ENCODE measurements at places on chromosomes 1 and 21.

GRCh38 chr1:86195281-86195680 is 38.7 kb upstream of the COL24A1 start:
- DNase-seq: no peak

GRCh38 chr1:11198851-11199594 is 9.9 kb downstream of the ANGPTL7 start:
- peak; percentile 15 for DNase-seq

DNA sequence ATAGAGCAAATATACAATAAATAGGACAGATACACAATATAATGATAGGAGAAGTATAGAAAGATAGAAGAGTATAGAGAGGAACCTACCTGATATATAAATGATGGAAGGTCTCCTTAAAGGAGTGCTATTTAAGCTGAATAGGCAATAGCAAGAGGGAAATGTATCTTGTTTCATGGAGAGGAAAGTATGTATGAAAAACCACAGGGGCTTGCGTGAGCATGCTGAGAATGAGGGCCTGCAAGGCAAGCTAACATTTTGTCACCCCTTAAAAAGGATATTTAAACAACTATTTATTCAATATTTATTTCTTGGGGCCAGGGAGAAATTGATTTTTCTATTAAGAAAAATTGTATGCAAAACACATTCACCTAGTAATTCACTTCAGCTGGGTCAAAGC is 150.9 kb upstream of the ZRANB2 start:
- no peak for DNase-seq

GRCh38 chr1:21573971-21574465 is 64.8 kb downstream of the ALPL start:
- DNase-seq: peak; percentile 66

- DNase-seq: peak; percentile 88
Observed at GRCh38 chr21:37675202-37675801, 241.0 kb downstream of the KCNJ6 start.

- DNase-seq: no peak
Observed at GRCh38 chr1:209433649-209434031, 149.9 kb upstream of the CAMK1G start.

- DNase-seq: no peak
Observed at GRCh38 chr1:76921590-76921989, 54.3 kb downstream of the ST6GALNAC5 start.

- no peak for DNase-seq
Observed at GRCh38 chr1:197776351-197777105, 1.2 kb upstream of the DENND1B start.

GRCh38 chr1:3520419-3521378 is 66.2 kb downstream of the ARHGEF16 start:
- no peak for DNase-seq

DNA sequence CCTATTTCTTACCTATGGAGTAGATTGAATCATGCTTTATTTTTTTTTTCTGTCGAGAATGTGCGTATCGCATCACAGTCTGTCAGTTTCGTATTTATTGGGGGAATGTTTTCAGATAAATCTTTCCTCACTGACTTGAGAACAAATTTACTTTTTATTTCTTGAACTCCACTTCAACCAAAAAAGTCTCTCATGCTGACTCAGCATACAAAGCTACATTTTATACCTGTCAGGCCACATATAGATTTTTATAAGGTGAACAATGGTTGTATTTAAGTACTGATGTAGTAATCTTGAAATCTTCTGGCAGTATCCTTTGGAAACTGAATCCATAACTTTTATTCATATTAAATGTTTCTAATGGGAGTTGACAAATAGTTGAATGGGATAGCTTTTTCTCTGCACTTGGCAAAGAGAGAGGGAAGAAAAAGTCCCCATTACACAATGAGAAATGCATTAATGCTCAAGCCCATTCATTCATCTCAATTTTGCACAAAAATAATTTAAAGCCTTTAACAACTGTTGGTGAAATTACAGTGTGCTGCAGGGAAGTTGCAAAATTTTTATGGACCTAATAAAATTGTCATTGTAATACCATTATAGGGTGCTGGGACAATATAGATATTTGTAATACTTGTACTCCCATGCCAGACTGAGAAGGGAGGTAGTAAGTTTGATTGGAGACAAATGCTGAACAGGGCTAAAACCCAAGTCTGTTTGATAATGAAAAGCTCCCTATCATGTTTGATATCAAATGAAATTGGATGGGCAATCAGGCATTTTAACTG is 367.6 kb downstream of the HLX start:
- no peak for DNase-seq

GRCh38 chr1:32647308-32648134 is 2.8 kb downstream of the ZBTB8OS start:
- DNase-seq: no peak

DNA sequence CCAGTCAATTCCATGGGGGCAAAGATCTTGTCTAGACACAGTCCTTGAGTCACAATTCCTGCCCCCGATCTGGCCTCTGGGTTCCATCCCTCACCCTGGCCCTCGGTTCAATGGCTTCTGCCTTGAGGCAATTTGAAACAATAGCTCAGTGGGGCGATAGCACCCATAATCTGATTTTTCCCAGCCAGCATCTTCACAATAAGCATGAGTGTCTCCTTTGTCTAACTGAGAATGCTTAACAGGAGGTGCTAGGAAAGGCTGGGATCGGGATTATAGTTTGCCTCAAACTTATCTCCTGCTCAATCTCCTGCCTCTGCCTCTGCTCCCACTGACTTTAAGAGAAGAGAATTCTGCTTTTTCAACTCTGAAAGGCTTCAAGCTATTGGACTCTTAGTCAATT is 293.9 kb upstream of the PROX1 start:
- DNase-seq: no peak

DNA sequence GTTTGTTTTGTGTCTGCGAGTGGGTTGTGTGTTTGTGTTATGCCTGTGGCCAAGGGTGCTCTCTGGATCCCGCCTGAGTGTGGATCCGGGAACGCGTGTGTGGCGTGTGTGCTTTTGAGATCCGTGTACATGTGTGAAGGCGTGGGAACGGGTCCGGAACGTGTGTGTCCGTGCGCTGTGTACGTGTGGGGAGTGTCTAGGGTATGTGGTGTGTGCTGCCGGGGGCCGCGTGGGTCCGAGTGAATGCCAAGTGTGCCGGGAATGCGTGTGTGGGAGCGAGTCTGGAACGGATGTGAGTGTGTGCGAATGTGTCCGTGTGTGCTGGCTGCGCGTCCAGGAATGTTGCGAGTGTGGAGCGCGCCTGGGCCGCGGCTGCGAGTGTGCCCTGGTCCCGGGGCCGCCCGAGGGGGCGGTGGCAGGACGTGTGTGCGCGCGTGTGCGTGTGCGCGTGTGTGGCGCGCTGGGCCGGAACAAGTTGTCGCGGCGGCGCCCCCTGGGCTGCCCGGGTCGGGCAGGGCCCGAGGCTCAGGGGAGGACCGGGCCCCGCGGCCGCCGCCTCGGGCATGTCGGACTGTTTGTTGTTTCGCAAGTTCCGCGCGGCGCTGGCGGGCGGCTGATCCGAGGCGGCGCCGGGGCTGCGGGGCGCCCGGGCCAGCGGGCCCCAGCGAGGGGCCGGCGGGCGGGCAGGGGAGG is 953 bp downstream of the PTPRU start:
- peak; percentile 81 for DNase-seq

DNA sequence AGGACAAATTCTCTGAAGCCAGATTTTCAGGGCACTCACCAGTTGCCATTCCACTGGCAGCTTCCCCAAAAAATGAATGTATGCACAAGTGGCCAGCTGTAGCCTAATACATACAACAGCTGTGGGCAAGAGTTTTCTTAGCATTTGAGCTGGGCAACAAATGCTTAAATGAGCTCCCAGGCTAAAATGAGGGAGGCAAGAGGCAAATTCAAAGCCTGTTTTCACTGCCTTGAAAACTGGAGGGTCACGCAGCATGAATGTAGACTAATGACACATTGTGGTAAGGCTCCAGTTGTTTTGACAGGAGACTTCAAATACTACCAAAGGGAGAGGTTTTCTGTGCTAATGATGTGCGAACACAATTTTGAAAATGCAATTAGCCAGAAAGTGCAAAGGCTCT is 88.2 kb downstream of the TIAM1 start:
- DNase-seq: peak; percentile 26

- peak; percentile 77 for DNase-seq
Observed at GRCh38 chr1:66271216-66271903, 262.6 kb upstream of the SGIP1 start.

DNA sequence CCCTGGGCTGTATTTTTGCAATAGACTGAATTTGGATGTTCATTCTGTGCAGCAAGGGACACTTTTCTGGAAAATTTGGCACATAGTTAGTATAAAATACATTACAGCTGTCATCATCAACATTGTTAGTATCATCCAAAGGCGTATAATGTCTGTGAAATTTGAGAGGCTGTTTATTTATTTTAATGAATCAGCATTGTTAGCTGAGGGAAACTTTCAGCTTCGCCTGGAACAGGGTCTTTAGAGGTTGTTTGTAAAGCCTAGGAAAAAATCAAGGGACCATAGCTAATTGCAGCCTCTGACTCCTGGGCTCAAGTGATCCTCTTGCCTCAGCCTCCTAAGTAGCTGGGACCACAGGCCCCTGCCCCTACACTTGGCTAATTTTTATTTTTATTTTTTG is 106.8 kb upstream of the USP24 start:
- no peak for DNase-seq

- DNase-seq: no peak
Observed at GRCh38 chr1:91650764-91651163, 150.1 kb downstream of the CDC7 start.

- DNase-seq: no peak
Observed at GRCh38 chr1:179876300-179876715, 1.3 kb downstream of the TOR1AIP2 start.

GRCh38 chr1:24003331-24003972 is 23.3 kb upstream of the SRSF10 start:
- DNase-seq: no peak

All from retina (tissue), 1 donor.